ENCODE measurements at places on chromosomes 7 and 10.

- no peak for DNase-seq
These were observed 15.8 kb upstream of the CPA1 start for GRCh38 chr7:130364451-130364850.

DNA sequence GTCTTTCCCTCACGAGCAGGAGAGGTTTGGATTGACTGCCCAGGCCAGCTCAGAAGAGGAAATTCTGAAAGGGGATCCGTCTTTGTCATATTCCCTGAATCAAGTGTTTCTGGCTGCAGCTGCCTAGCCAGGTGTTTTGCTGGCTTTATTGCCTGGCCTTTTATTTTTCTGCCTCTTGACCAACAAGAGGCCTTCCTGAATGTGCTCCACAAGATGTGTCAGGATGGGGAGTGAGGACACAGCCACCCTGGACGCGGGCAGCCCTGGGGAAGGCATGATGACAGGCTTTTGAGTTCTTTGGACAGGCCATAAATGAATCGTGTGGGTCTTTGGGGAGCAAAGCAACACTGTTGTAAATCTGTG, 163.6 kb downstream of the CAMK1D start:
- DNase-seq = no peak

DNA sequence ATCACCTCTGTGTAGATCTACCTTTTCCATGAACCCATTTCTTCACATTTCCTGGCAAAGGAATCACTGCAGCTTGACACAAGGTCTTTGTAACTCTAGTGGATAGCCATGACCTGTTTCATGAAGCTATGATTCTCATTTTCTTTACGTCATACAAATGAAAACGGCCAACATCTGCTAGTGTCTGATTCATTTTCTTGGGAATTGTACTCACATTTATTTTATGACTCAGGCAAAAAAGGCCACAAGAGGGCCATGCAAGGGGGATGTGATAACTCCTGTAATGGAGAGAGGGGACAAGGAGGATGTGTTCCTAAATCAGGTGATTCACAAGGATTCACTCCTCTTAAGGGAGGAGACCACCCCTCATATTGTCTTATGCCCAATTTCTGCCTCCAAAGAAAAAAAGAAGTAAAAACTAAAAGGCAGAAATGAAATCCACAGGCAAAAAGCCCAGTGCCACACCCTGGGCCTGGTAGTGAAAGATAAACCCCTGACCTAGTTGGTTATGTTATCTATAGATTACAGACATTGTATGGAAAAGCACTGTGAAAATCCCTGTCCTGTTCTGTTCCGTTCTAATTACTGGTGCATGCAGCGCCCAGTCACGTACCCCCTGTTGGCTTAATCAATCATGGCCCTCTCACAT, 249.9 kb downstream of the IPMK start:
- DNase-seq = no peak

- no peak for DNase-seq
These were observed 2.2 kb upstream of the ABHD11 start for GRCh38 chr7:73740771-73741170.

DNA sequence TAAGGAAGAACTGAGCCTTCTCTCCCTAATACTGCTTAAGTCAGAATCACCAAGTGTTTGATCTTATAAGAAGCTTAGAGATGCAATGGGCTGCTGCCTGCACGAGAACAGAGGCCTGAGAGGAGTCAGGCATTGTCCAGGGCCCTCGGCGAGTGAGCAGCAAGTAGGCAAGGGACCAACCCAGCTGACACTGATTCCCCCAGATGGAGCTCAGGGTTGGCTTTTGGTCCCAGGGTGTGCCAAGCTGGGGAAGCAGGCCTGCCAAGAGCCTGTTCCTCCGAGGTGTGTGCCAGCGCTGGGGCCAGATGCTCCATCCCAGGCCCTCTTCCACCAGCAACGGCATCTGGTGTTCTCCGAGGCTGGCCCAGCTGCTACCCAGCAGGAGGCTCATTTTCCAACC, 222.0 kb upstream of the ZMIZ1 start:
- no peak for DNase-seq

GRCh38 chr7:39606352-39606751, 17.0 kb upstream of the RALA start:
- DNase-seq = no peak

DNA sequence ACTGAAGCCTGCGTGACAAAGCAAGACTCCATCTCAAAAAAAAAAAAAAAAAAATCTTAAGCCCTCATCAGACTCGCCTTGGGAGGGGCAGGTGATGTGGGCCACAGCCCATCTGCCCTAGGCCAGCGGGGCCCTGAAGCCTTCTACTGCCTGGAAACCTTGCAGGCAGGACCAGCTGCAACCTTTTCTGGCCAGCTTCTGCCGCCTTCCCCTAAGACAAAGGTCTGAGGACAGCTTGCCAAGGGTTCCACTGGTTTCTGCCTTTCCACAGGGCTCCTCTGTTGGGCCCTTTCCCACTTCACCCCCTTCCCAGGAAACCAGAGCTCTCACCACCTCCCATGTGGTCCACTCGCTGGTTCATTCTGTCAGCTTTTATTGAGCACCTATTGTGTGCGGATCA, 35.2 kb downstream of the UBTD1 start:
- no peak for DNase-seq

DNA sequence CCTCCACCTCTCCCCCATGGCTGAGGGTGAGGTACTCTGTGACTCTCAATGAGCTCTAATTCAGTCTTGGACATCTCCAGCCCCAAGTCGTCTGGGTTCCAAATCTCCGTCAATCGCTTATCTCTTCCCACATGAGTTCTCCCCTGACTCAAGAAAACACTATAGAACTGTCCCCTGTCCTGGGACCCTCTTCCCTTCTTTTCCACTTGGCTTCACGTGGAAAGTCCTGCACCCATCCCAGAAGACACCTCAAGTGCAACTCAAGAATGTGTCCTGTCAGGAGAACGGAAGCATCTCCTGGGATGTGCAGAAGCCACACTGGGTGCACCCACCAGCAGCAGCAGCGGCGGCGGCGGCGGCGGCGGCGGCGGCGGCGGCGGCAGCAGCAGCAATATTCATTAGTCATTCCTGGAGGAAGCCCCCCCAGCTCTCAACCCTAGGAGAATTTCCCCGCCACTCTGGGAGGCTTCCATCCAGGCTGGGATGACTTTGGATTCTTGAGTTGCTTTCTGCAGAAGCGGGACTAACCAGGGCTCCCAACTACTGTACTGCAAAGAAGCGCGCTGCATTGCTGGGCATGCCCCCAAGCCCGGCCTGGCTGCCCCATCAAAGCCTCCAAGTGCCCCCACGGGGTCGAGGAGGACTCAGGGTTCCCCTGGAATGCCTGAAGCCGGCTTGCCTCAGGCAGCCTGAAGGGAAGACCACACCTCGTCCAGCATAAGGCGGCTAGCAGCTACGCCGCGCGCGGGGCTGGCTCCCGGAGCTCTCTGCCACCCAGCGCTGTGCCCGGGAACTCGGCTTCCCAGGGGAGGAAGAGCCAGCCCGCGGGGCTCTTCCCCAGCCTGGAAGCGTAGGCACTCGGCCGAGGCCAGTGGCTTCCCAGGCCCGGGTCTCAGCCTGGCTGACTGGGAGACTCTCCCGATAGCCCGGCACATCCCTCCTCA, 1.0 kb downstream of the CRTAC1 start:
- no peak for DNase-seq

DNA sequence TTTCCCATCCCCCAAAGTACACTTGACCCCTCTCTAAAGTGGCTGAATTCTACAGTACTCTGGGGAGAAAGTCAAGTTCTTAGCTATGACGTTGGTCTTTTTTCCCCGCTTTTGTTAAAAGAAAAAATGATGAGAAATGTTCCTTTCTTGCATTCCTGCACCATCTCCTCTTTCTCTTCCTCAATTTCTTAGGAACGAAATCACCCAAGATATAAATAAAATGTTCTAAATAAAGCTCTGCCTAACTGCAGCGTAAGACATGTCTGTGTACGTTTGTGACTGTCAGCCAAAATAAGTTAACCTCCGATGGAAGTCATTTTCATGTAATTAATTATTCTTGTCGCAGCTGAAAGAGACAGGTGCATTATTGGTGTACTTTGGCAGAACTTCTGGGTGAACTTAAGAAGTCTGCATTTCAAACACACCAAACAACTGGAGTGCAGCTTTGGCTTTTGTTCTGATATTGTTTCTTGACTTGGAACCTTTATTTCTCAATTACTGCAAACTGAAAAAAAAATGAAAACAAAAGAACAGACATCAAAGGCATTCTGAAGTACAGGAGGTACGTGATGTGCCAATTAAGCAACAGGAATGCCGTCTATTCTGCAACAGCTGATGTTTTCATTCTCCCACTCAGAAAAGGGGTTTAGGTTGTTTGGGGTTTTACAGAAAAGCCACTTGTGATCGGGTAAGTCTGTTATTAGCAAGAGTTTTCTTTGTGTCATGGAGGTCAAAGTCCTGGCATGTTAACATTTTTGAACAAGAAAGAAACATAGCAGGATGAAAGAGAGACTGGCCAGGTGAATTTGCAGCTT, 82.4 kb upstream of the SDK1 start:
- DNase-seq = no peak

GRCh38 chr10:17387861-17388503, 66.4 kb downstream of the ST8SIA6 start:
- no peak for DNase-seq

DNA sequence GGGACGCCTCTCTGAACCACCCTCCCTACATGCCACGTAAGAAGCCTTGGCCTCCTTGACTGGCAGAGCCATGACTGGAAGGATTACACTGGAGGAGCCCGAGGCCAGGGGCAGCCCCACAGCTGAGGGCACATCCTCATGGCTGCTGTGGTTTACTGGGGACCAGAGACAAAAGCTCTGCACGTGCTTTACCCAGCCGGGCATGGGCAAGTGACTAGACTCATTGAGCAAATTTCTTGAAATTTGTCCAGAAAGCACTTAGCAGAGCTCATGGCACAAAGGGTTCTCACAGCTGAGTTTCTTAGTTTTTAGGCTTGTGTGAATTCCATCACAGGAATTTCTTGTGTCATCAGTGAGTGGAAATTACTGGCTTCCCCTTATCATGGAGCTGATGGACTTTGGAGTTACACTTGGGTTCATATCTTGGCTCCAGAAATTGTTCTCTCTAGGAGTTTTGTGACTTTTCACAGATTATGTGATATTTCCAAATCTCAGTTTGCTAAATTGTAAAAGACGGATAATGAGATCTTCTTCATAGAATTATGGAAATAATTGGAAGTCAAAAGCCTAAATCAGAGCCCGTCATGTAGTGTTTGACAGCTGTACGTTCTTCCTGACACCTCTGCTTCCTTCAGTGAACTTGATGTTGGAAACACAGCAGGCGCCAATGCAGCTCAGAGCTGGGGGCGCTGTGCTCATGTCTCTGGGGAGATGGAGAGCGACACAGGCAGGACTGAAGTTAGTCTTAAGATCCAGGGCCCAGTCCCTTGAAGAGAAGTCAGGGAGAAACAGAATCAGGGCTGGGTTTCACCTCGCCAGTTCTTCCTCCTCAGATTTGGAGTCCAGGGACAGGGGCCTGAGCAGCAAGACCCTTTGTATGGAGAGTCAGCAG, 47.7 kb upstream of the MGAM2 start:
- no peak for DNase-seq

DNA sequence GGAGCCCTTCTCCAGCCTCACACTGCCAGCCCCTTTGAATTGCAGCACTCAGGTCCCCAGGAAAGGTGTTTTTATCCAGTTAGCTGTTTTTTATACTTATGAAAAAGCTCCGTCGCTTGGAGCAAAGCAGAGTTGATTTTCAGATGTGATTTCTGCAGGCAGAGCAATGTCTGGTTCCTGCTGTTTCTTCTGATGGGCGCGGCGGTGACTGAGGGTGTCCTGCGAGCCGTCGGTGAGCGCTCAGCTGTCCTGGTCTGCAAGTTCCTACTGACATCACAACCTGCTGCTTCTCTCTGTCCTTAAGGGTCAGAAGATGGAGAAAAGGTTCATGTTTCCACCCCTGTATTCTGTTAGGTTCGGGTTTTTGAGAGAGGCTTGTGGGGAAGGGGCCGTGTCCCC, 109.6 kb upstream of the FAM20C start:
- DNase-seq = no peak

DNA sequence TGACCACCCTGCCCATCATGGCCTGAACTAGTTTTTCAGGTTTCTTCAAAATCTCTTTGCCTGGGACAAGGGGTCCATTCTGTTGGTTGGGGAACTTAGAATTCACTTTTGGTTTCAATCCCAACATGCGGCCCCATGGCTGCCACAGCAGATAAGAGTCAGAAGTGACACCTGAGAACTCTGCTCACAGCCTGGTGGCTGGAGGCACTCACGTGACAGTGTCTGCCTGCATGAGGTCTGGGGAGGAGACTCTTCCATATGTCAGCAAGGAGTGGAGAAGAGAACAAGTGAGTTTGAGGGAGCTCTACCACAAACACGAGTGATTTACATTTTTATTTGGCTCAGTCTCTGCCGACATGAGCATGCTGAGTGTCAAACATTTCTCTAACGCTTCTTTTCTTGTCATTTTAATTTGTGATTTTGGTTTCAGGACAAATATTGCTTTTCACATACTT, 370.4 kb downstream of the TNS3 start:
- no peak for DNase-seq

DNA sequence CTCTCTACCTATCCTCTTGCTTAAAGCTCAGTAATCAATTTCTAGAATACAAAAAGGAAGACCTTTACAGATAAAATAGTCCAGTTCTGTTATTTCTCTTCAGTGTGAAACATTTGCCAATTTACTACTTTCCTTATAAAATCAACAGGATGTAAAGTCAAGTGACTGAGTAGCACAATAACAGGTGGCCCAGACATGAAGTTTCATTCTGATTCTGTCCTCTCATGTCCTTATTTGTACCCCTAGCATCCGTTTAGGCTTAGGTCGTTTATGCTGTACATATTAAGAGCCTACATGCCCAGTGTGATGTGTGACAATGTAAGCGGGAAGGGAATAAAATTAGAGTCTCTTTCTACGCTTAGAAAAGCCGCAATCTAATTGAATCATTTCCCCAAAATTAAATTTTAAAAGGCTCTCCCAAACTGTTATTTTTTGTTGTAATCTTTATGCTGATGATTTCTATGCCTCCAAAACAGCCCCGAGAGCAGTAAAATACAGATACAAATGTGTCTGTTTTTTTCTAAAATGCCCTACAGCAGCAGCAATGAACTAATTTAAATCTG, 29.1 kb downstream of the EPC1 start:
- no peak for DNase-seq

- DNase-seq = no peak
These were observed 193.3 kb upstream of the PHF14 start for GRCh38 chr7:10780400-10780747.

DNA sequence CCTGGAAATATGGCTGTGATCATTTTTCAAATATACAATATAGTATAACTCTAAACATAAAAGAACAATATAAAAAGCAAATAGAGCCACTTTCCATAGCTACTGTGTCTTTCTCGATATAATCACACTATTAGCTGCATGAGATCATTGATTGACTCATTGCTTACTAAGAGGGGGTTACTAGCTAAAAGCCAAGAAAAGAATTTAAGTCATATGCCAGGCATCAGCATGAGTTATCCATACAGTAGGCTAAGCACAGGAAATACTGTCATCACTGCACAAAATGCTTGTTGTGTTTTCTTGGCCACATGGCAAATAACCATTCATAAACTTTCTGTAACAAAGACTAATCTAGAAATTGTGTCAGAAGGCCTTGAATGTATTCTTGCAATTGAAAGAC, 18.8 kb upstream of the ABCB5 start:
- DNase-seq = no peak

Data from stimulated activated effector memory CD8-positive, alpha-beta T cell treated with anti-CD3 and anti-CD28 coated beads, Interleukin-12 subunit alpha, Interleukin-12 subunit beta, amount 100 ng/mL, for 72 hours (primary cell).